ENCODE measurements at places on chromosomes 2 and 18.

DNA sequence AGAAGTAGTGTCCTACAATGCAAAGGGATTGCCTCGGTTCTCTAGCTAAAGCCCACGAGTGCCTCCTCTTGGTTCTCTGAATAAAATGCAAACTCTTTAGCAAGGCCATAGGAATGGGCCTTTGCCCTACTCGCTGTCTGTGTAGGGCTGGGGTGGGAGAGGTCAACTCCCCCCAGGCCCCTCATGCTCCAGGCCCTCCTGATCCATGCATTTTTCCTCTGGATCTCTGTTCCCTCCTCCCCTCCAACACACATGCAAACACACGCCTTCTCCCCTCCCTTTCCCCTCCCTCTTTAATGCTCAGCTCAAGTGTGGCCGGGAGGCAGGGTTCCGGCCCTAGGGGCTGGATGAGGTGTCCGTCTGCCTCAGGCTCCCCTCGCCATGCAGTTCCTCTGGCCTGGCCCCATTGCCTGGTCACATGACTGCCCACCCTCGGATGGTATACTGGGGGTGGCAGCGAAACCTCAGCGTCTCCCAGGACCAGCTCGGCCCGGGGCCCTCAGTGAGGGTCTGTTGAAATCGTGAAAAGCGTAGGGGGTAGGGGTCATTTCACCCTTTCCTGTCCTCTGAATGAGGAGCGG is 14.9 kb upstream of the KLF11 start:
- DNase-seq, result no peak

DNA sequence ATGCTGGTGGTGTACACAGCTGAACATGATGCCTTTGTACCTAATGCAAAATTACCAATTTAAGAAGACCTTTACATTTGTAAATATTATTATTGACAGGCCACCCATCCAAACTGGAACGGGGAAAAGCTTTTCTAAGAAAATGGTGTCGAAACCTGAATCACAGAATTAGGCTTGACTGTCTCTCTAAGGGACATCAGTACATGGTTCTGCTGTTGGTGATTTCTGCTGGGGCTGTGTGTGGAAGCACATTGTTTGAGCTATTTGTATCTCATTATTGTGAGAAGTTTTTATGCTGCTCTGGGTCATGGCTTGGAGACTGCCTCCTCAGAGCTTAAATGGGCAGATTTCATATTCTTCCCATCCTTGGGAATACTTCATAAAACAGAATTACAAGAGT is 420.9 kb upstream of the POU3F3 start:
- no peak for DNase-seq

DNA sequence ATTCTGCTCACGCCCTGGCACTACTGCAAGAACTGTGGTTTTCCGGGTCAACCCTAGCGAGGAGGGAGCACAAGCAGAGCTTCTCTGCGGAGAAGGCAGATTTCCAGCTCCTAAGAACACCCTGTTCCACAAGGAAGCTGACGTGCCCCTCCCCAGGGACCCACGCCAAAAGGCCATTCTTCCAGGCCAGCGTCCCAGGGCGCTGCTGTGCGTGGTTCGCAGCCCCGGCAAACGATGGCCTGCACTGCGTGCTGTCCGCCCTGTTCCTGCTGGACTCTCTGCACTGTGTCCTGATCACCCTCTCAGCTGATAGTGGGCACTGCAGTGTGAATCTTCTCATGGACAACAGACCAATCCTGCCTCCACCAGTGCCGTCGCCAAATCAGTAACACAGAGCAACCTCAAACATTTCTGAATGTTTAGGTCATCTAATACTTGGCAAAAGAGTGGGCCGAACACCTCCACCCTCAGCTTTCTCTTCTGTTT is 49.1 kb downstream of the ADI1 start:
- DNase-seq, result no peak

DNA sequence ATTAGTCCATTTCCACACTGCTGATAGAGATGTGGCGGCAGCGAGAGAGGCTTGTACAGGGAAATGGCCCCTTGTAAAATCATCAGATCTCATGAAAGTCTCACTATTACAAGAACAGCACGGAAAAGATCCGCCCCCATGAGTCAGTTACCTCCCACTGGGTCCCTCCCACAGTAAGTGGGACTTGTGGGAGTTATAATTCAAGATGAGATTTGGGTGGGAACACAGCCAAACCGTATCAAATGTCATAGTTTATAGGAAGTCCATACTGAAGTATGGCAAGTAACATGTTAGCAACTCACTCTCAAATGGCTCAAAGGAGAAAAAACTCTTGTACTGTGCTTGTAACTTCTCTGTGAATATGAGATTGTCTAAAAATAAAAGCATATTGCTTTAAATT is 56.1 kb downstream of the FARP2 start:
- peak; percentile 53 for DNase-seq

GRCh38 chr2:204881655-204882054 is 336.4 kb downstream of the PARD3B start:
- no peak for DNase-seq

DNA sequence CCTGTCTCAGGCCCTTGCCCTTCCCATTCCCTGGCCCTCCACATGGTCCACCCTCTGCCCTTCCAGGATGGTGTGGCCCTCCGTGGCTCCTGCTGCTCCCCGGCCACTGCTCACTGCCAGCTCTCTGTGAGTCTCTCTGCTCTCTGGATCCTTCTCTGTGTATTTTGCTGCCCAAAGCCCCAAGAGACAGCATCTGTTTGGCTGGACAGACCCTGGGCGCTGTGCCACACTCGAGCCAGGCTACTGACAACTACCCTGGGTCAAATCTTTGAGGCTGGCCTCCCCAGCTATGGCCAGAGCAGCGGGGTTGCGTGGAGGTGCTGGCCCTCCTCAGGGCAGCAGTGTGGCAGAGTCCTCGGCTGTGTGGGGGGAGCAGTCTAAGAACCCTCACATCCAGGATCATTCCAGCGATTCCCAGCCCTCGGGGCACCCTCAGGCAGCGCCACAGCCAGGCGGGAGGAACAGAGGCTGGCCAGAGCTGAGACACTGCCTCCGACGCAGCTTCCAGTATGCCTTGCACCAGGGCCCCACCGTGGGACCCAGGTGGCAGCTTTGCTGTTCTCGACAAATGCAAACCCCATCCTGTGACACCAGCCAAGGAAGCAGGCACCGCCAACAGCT is 139.4 kb upstream of the GLI2 start:
- no peak for DNase-seq

DNA sequence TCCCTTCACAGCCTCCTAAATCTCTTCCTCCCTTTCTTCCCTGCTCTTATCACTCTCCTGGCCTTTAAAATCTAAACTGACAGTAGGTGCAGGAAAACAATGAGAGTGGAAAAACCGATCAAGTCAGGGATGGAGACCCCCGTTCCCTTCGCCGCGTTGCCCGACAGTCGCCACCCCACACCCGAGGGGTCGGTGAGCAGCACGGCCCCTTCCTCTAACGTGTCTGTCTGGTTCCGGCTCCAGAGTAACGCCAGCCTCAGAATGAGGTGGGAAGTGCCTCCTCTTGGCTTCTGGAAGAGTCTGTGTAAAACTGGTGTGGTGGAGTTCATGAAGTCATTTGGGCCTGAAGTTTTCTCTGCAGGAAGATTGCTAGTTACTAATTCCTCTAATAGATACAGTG is 138.6 kb downstream of the NFATC1 start:
- DNase-seq, result no peak

GRCh38 chr2:240961910-240962299 is 36.5 kb upstream of the SNED1 start:
- DNase-seq, result no peak
